ENCODE measurements at places on chromosomes 12 and 14.

- no peak for DNase-seq
These were observed 114.6 kb upstream of the MAP1LC3B2 start for GRCh38 chr12:116444590-116444943.

- no peak for DNase-seq
These were observed 19.0 kb upstream of the CLEC4E start for GRCh38 chr12:8559676-8560075.

GRCh38 chr12:58533652-58534051 is 386.7 kb downstream of the LRIG3 start:
- DNase-seq = no peak

- DNase-seq = no peak
These were observed 9.7 kb downstream of the MLH3 start for GRCh38 chr14:75041613-75042012.

- no peak for DNase-seq
These were observed 36.9 kb upstream of the A2ML1 start for GRCh38 chr12:8785499-8785898.

DNA sequence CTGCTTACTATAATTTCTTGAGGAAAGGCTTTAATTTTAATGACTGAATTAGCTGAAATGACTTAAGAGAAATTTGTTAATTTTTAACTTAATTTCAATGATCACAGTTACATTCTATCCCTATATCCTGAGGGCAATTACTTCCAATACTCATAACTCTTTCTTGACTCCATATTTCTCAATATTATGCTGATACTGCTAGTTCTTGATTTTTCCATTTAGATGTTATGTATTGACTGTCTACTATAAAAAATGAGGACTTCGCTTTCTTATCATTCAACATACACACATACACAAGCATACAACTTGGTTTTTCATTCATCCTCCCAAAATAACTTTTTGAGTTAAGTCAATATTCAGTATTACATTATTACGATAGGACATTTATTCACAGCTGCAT is 176.2 kb downstream of the PHLDA1 start:
- no peak for DNase-seq

GRCh38 chr12:10842862-10843261 is 6.4 kb downstream of the PRR4 start:
- DNase-seq = no peak

DNA sequence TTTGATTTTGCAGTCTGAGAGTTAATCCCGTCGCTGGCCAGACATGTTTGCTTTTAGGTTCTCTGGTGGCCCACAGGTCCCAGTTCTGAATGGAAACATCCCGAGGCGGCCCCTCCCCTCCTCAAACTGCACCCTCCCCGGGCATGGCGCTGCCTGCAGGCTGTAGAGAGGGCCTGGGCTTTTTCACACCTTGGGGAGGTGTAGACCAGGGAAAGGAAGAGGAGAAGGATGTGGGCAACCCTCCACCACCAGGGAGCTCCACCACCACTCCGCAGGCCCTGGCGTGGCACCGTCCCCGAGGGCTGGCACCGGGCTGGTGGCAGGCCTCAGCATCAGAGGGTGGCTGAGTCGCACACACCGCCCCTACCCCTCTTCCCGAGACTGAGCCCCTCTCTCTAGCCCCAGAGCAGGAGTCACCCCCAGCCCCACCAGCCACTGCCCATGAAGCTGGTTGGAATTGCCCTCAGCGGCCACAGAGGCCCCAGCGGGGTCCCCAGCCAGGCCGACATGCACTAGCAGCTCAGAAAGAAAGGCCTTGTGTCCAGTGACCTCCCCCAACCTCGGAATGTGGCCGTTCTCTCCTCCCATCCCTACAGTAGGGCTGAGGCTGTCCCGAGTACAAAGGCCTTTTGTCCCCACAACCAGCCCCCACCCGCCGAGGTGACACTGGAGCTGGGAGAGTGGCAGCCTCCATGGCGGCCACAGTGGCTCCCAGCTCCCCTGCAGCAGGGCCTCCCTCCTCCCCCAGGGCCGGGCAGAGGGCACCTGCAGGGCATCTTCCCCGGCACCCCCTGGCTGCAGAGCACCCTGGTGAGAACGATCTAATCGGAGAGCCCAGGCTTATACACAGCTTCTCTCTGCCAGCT is 23.5 kb upstream of the INF2 start:
- no peak for DNase-seq

- no peak for DNase-seq
These were observed 250.1 kb downstream of the NUAK1 start for GRCh38 chr12:105888696-105889095.

DNA sequence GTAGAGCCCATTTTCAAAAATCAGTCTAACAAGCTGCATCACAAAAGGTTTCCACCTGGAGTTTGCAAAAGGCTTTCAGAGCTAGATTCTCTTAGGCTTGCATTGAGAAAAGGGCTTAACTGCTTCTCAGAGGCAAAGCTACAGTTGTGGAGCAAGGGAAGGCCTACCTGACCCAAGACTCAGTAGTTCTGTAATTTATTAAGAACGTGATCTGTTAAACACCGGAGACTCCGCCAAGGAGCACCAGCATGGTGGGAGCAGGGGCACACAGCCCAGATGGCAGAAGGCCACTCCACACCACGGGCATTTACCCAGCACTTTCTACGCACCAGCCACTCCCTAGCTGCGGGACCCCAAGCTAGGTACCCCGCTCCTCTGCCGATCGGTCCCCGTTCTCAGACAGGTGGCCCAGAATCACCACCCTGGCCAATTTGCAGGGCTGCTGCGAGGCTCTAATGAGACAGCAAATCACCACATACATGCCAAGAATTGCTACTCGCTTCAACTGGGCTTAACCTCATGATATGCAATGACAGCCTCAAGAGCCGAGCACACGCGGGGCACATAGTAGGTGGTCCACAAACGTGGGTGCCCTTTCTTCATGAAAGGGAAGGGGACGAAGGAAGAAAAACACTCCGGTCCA is 1.5 kb downstream of the ITPK1 start:
- DNase-seq = no peak

DNA sequence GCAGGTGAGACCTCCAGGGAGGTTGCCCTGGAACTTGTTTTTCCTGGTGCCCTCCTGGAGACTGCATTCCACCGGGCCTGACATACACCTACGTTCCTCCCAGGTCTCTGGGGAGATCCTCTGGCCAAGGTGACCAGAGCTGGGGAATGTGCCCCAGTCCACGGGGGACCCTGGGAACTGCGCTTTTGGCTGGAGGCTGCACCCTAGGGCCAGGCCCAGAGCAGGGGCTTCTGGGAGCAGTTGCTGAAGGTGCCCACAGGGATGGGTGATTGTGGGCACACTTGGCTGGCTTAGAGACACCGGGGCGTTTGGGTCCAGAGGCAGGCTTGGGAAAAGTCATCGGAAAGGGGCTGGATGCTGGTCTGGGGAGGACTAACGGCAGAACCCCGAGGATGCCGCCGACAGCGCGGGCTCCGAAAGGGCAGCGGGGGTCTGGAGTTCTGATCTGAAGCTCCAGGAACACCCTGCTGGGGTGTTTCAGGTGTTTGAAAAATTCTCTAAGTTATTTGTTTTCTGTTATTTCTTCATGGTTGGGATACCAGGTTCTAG is 36.5 kb upstream of the TDRD9 start:
- no peak for DNase-seq

All from T-helper 2 cell treated with Interferon-gamma antibody and Interleukin-4, amounts not matched to agents 5 μg/mL and 100 μg/mL, for 36 hours (primary cell).